ENCODE measurements at places on chromosomes 2 and 18.
A peak's percentile ranks its signal among the peaks of the same experiment; 100 is the strongest.

GRCh38 chr18:13726972-13727331 is 479 bp downstream of the RNMT start:
- no peak for DNase-seq

DNA sequence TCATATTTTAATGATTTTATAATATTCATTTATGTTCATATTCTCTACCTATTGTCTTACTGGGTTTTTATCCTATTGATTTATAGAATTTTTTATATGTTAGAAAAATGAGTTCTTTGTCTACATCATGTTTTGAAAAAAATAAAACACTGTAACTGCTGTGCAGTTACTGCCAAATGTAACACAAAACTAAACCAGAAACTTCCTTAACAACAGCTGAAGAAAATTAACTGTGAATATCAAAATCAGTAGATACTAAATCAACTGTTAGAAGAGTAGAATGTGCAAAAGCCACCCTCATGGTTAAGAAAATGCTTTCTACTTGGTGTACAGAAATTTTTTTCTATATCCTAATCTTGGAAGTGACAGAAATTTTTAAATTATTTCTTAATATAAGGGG is 69.5 kb downstream of the PTRHD1 start:
- DNase-seq = no peak

DNA sequence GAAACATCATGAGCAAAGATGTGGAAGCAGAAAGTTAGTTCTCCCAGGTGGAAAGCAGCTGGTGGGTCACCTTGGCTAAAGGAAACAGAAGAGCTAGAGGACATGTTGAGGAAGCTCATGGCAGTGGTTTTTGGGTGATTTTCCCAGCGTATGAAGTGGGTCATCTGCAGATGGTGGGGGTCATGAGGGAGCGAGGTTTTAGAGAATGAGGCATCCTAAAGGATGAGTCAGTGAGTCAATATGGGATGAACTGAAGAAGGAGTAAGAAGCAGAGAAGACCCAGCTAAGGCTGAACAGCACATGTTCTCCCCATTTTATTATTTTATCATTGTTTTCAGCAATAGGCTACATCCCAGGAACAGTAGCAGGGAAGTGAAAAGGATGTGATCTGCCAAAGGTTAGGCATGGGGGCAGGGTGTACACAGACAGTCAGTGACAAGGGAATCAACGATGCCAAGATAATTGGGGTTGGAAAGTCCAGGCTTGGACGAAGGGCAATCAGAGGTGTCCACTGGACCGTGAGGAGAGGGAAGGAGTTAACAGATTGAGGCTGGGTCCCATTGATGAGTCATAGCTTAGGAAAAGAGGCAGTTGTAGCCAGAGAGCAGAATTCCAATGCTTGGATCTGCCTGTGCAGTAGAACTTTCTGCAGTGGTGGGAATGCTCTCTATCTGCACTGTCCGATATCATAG is 289.3 kb upstream of the RAB12 start:
- no peak for DNase-seq

DNA sequence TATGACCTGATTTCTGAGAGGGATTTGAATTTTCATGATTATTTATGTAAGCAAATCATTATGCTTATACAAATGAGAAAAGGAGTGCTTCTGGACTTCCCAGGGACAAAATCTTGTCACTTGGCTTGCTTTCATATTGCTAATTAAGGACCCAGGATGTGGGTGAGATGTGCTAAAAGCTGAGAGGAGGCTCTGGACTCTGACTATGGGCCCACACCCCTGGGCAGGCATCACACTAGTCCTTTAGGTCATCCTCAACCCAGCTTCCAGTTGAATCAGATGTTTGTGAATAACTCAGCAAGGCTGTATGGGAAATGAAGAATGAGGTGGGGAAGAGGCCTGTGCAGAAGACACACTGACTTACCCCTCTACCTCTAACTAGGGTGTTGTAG is 11.9 kb downstream of the IL1B start:
- DNase-seq = no peak

- no peak for DNase-seq
Observed at GRCh38 chr2:62335612-62336011, 139.7 kb downstream of the B3GNT2 start.

DNA sequence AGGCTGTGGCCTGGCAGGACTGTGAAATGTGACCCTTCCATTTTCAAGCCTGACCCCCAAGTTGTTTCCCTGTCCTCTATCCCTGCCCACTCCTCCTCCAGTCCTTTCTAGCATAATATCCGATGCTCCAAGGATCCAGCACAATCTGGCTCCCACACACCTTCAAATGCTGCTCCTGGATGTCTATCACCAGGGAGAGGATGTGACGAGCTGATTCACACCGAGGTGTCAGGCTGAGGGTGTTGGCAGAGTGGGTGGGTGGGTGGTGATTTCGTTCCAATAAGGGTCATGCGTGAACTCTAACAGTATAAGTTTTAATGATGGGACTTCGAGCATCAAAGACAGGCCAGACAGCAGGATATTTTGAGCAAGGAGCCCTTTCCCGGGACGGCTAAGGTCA is 107.8 kb downstream of the CELF4 start:
- DNase-seq = no peak

- DNase-seq = no peak
Observed at GRCh38 chr18:74661691-74662090, 64.0 kb downstream of the ZNF407 start.

- DNase-seq = no peak
Observed at GRCh38 chr2:15299904-15300520, 261.1 kb downstream of the NBAS start.

GRCh38 chr2:216283038-216283900 is 89.0 kb downstream of the MARCHF4 start:
- DNase-seq = no peak

DNA sequence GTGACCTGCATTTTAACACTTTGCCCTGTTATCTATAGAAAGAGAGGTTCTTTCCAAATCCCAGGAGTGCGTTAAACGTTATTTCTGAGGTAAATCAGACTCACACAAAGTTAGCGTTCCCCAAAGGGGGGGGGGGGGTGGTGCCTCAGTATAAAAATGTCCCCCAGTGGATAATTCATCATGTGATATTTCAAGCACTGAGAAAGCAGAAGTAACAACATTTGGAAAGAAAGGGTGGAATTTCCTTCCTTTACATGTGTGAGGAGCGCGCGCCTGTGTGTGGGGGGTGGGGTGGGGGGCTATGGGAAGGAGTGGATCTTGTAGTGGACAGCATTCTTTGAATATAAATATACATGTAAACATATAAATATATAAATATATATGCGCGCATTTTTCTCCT is 630.9 kb downstream of the NYAP2 start:
- no peak for DNase-seq

GRCh38 chr2:14759082-14759481 is 126.6 kb downstream of the LRATD1 start:
- DNase-seq = no peak

- DNase-seq = no peak
Observed at GRCh38 chr2:46568212-46569009, 89.0 kb downstream of the TMEM247 start.

DNA sequence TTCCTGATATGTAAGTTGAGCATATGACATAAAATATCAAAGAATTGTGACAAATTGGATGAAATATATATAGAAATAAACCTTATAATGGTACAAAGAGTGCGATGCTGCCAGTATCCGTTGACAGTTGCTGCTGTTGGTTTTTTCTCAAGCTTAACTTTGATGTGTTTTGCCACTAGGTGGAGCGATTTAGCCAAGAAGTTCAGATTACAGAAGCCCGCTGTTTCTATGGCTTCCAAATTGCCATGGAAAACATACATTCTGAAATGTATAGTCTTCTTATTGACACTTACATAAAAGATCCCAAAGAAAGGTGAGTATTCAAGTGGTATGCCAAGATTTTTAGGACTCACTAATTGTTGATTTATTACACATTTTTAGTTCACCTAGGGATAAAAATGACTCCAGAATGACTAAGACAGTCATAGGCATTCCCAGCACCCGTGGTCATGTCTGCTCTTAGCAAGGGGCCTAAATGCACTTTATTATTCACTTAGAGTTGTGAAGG is 2.1 kb downstream of the RRM2 start:
- peak; percentile 70 for DNase-seq

GRCh38 chr2:109318150-109318948 is 189.3 kb downstream of the SH3RF3 start:
- peak; percentile 93 for DNase-seq

DNA sequence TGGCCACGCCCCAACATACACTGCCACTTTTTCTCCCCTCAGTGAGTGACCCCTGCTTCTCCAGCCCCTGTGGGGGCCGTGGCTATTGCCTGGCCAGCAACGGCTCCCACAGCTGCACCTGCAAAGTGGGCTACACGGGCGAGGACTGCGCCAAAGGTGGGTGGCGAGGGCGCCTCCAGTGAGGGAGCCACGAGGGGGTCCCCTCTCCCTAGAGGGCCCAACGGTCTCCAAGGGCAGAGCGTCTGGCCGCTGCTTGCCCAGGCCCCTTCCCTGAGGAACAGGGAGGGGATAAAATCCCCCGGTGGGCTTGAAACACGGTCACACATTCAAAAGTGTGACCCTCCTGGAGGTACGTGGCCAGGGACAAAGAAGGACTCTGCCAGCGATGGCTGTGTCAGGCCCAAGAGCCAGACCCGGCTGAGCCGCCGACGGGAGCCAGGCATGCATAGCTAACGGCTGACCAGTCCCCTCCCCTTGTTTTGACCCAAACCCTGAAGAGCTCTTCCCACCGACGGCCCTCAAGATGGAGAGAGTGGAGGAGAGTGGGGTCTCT is 37.2 kb downstream of the MTERF4 start:
- no peak for DNase-seq

DNA sequence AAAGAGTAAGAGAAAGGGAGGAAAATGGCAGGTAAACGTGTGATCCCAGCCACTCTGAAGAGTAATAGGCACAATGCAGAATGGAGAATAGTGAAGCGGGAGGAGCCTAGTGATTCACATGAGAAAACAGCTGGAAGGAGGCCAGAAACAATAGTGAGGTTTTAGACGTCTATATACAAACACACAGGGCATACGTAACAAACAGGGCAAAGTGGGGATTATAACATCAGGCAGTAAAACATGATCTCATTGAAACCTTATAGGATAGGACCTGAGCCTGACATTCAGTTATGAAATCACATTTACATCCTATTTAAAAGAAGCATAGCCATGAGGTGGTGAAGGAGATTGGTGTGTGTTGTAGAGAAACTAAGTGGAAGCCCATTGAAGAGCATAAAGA is 33.0 kb upstream of the GATA6 start:
- DNase-seq = no peak

DNA sequence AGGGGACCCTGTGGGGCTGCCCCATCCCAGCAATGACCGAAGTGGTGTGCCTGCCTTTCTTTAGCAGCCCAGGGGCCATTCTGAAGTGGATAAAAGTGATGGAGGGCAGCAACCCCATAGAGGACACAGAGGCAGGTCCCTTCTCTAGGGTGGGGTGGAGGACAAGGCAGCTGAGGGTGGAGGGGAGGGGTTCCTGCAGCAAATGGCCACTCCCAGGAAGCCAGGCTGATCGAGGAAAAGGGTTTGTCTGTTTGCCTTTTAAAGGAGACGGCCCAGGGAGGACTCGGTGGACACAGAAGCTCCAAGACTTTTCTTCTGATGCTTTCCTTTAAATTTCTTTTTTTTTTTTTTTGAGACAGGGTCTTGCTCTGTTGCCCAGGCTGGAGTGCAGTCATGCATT is 272.8 kb downstream of the TWIST2 start:
- DNase-seq = no peak

GRCh38 chr2:88177556-88177955 is 7.4 kb downstream of the THNSL2 start:
- no peak for DNase-seq

GRCh38 chr2:45962177-45962921 is 310.9 kb downstream of the PRKCE start:
- DNase-seq = peak; percentile 35

- no peak for DNase-seq
Observed at GRCh38 chr2:240564561-240565332, 3.5 kb upstream of the RNPEPL1 start.

GRCh38 chr18:77054288-77054605 is 78.3 kb downstream of the MBP start:
- no peak for DNase-seq

GRCh38 chr18:21672521-21673267 is 31.9 kb downstream of the ABHD3 start:
- DNase-seq = no peak

DNA sequence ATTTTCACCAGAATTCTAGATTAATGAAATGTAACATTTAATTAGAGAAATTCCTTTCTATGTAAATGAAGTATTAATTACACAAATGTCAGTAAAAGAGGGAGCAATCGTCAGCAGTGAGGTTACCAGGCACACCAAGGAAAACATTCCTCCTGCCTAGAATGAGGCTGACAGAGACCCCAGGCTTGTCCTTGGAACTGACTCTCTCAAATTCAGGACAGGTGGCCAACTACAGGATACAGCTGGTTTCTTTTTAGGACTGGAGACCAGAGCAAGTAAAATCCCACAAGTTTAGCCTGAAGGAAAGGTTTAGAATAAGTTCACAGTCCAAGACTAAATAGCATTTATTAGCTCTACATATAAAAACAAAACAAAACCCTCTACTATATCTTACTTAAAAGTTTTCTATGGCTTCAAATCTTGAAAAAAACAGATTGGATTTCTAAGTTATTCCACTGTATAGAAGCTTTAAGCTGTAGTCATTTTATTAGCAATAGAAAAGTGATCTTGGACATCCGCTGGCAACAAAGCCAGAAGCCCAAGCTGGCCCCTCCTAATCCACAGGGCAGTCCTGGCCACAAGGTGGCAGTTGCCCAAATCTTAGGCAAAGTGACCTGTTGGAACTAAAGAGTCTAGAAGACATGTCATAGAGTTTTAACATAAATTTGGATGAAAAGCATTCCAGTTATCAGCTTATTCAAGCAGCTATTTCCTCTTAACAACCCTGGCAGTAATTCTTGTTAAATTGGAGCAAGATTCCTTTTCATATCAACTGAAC is 81.0 kb downstream of the SP3 start:
- no peak for DNase-seq

- DNase-seq = no peak
Observed at GRCh38 chr2:42652086-42652485, 83.7 kb downstream of the MTA3 start.

- no peak for DNase-seq
Observed at GRCh38 chr2:95719473-95720060, 127.8 kb downstream of the TRIM43 start.

- no peak for DNase-seq
Observed at GRCh38 chr2:11695576-11695975, 25.6 kb upstream of the NTSR2 start.

GRCh38 chr18:63585988-63586387 is 1.2 kb upstream of the SERPINB13 start:
- no peak for DNase-seq

- DNase-seq = no peak
Observed at GRCh38 chr18:74733598-74733997, 135.9 kb downstream of the ZNF407 start.

DNA sequence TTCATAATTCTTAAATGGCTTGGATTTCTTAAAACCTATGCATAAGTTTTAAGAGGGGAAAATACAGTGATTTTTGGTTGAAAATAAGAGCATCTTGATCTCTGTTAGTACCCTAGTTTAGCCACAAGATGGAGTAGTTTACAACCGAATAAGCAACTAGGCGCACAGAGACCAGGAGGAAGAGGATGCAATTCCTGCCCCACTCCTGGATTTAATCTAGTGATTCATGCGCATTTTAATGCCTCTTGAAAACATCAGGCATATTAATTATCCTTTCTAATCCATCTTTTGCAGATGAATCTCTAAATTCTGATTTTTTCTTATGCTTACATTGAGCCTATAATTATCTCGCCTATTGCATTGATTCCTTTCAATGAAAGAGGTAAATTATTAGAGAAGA is 76.7 kb downstream of the MRPS9 start:
- DNase-seq = no peak

All from forelimb muscle (tissue), 1 donor.